BJ (cell line): ENCODE measurements at places on chromosomes 13 and 19. TPM values are rescaled to one million over a fixed set of nuclear protein-coding genes. Genes with fewer than 3 reads are reported as not detected.

- no peak for DNase-seq
Observed at GRCh38 chr19:52070496-52070895, 21.9 kb upstream of the ZNF432 start.

GRCh38 chr13:45584816-45585215 is 30.7 kb downstream of the ERICH6B start:
- no peak for DNase-seq

- DNase-seq = no peak
Observed at GRCh38 chr19:52138278-52138982, 1.3 kb downstream of the ZNF616 start.

- no peak for DNase-seq
Observed at GRCh38 chr19:55141696-55142095, 7.3 kb downstream of the TNNT1 start.

GRCh38 chr13:103283451-103283820 is 217.2 kb upstream of the SLC10A2 start:
- DNase-seq = no peak

GRCh38 chr19:29606420-29606747 is 301 bp downstream of the POP4 start:
- DNase-seq = no peak

DNA sequence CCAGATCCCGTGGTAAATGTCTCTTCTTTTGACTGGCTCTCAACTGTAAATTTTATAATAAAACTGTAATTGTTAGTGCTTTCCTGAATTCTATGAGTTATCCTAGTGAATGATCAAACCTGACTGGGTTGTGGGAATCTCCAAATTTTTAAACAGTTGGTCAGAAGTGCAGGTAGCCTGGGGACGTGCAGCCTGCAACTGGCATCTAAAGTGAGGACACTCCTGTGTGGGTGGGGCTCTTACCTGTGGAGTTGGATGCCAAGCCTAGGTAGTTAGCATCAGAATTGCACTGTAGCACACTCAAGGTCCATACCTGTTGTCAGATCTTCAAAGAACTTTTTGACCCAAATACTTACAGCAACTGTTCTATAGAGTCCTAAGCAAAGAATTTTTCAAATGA is 207.1 kb upstream of the NBEA start:
- DNase-seq = no peak

DNA sequence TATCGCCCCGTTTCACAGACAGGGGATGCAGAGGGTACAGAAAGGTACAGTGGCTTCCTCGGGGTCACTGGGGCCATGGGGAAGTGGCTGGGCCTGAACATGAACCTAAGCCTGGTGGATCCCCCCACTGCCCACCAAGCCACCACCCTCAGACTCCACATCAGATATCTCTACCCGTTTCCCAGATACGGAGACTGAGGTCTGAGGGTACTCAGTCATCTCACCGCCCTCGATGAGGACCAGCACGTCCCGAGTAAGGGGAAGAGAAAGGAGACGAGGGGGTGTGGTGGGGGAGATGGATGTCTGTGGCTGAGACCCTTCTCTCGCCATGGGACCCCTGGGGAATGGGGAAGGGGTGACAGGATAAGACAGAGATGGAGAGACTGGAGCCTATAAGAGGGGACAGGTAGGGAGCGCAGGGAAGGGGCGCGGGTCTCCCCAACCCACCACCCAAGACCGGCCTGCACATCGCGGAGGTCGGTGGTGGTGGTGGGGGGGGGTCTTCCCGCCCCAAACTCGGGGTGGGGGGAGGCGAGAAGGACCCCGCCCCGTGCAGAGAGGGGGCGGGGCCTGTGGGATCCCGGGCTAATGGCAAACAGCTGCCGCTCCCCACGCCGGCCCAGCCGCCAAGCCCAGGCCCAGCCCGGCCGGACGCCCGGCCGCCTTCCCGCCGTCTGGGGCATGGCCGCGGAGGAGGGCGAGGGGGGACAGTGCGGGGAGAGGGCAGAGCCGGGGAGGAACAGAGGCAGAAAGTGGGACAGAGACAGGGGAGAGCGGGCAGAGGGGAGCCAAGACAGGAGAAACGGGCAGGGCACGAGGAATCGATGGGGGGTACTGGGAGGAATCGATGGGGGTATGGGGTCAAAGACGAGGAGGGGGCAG is 698 bp downstream of the KANK2 start:
- DNase-seq = no peak

GRCh38 chr13:53743906-53744305 is 715.3 kb downstream of the OLFM4 start:
- no peak for DNase-seq

- DNase-seq = no peak
Observed at GRCh38 chr13:35704331-35704730, 227.8 kb upstream of the MAB21L1 start.

DNA sequence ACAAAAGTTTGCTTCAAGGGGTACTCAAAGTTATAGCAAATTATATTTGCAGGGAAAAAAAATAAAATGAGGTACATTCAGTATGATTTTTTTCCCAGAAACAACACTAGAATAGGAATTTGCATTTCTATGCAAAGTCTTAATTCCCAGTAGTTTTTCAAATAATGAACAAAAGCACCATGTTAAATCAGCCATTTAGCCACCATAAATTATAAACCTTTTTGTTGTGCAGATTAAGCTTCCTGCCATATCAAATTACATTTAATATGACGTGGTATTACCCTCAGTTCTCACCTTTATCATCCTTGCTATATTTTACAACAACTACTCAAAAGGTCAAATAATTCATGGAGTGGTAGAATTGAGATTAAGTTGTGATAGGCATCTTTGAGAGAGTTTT is 136.6 kb upstream of the FRY start:
- DNase-seq = no peak

The IRGC gene
- not detected in 2 replicates for polyA plus RNA-seq

The ZNF177 gene
- polyA plus RNA-seq = 0.94 and 1.9 TPM in 2 replicates

The CFD gene
- 0.70 and 0.77 TPM in 2 replicates for polyA plus RNA-seq

The PSG3 gene
- polyA plus RNA-seq = 0.39 and 0.49 TPM in 2 replicates
